ENCODE measurements at places on chromosomes 6 and 20.

- DNase-seq: no peak
Observed at GRCh38 chr6:27321901-27322300, 9.8 kb upstream of the POM121L2 start.

DNA sequence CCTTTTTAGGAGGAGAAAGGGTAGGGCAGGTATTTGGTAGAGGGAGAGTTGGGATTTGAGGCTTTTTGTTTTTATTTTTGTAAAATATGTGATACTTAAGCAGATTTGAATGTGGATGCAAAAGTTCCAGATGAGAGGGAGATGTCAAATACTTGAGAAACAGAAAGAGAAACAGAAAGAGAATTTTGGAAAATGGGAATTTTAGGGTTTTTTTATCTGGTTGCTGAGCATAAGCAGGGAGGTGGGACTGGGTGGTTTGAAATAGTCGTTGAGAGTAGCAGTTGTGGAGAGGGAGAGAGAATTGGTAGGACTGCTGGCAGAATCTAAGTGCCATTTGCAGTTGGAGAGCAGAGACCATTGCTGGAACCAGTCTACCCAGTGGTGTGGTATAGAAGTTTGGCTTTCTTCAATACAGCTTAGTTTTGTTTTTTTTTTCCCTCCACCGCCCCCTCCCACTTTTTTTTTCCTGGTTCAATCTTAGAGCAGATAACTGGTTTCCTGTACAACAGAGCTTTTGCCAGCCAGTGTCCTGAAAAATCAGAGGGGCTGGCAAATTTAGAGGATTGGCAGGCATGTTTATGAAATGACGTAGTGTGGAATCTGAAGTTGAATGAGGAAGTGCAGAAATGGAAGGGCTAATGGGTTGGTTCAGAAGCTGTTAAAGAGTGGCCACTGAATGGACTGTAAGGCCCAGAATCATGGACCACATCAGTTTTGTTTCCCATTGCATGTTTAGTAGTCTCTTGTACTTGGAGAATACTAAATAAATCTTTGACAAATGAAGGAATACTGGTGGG is 68.7 kb downstream of the ATRN start:
- no peak for DNase-seq

DNA sequence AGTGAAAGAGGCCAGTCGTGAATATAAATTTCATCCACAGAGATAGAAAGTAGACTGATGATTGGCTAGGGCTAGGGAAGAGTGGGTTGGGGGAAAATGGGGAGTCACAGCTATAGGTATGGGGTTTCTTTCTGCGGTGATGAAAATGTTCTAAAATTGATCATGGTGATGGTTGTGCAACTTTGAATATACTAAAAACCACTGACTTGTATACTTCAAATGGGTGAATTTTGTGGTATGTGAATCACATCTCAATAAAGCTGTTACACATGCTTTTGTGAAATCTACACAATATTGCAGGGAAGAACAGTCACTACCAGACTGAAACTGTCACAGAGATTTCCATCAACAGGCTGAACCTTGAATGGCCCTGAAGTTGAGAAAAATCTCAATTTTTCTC is 61.5 kb downstream of the LYRM4 start:
- DNase-seq: no peak

DNA sequence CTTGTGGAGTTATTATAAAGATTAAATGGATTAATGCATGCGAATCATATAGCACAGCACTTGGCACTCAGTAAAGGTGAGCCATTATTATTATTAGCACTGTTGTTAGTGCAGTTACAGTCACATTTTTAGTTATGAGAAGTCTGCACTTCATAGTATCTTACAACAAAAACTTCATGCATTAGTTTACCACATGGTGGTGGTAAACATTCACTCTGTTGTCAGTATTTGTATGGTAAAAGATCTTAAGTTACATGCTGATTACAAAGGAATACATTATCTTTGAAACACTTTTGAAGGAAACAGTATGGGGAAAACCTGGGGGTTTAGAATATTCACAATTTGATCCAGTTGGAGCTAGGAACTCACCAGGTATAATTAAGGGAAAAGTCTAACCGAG is 20.8 kb downstream of the TMEM14A start:
- DNase-seq: no peak

GRCh38 chr6:9494864-9495263 is 920.0 kb downstream of the TFAP2A start:
- no peak for DNase-seq

GRCh38 chr6:31353384-31353945 is 3.5 kb downstream of the HLA-B start:
- no peak for DNase-seq

- no peak for DNase-seq
Observed at GRCh38 chr6:137430954-137431353, 63.2 kb downstream of the OLIG3 start.

DNA sequence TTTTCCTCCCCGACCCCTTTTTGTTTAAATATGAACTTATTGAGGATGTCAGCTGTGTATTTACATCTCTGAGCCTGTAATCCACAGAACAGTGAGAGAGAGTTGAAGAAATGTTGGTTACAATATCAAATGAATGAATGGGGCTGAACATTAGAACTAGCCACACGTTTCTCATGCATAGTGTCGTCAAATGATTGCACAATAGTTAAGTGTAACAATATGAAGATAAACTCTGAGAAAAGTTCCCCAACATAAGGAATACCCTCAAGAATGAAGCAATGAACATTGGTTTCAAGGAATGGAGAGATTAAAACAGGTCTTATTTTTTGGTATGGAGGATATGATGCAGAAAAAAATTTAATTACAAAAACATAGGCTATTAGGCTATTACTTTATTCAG is 100.5 kb upstream of the DTNBP1 start:
- no peak for DNase-seq

DNA sequence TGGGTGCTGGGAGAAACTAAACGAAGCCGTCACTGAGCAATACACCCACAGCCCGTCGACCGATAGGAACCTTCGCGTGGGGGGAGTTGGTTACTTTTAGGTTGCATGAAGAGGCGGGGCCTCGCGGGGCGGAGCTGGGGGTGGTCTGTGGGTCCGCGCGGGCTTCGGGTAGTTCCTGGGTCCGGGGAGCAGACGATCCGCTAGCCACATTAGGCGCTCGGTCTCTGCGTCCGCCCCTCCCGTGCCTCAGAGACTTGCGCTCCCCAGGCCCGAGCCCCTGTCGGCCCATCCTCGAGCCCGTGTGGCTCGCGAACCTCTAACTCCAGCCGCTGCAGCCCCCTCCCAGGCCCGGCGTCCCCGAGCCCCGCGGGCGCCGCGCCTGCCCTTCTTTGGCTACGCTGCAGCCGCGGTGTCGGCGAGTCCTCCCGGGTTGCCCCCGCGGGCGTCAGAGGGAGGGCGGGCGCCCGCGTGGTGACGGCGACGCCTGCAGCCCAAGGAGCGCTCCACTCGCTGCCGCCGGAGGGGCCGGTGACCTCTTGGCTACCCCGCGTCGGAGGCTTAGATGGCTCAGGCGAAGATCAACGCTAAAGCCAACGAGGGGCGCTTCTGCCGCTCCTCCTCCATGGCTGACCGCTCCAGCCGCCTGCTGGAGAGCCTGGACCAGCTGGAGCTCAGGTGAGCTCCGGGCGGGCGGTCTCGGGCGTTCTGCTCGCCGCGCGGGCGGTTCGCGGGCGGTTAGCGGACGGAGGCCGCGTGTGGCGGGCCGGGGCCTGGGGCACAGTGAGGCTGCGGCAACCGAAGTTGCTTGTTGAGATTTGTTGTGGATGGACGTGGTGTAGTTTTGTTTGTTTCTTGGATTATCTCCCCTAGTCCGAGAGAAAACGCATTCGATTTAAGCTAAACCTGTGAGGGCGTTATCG is at the start of gene BAG2:
Gene BAG2, plus strand, starts transcription at position 191 of the 920 bp plus-strand sequence. Its CDS starts 372 bp downstream, at position 563.
- DNase-seq: peak; percentile 85

GRCh38 chr6:710601-711571 is 17.9 kb upstream of the EXOC2 start:
- peak; percentile 66 for DNase-seq

- peak; percentile 82 for DNase-seq
Observed at GRCh38 chr6:36682328-36683144, 4.0 kb downstream of the CDKN1A start.

DNA sequence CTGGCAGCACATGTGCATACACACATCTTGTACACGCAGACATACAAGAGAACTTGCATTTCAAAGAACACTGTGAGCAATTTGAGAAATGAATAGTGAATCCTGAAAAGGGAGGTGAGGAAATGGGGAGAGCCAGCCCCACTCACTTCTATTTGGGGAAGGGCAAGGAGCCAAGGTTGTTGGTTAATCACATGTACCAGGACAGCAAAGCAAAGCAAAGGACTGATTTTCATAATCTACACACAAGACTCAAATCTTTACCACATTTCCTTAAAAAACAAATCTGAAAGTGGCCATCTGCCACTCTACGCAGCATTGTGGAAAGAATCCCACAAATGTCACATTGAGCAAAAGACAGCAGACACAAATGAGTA is 35.0 kb upstream of the KIF16B start:
- DNase-seq: no peak

GRCh38 chr6:100281471-100281901 is 183.2 kb downstream of the SIM1 start:
- DNase-seq: no peak

GRCh38 chr6:16649241-16649640 is 112.0 kb downstream of the ATXN1 start:
- DNase-seq: no peak

GRCh38 chr6:26295691-26296555 is 69.1 kb upstream of the BTN3A2 start:
- no peak for DNase-seq

DNA sequence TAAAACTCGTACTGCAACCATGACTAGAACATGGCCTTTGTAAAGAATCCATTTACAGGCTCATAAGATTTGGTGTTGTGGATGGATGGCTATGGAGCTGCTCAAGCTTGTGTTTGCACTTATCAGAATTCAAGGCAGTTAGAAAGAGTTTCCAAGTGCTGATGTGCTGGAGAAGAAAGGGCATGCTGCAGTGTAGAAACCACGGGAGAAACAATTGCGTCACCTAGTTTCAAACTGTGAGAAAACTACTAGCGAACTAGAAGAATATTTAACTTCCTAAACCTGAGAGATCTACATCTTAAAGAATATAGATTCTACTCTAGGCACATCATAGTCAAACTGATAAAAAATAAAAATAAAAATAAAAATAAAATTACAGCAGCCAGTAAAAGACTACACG is 116.2 kb downstream of the SGK1 start:
- no peak for DNase-seq
